PC-3 (cell line): ENCODE measurements at places on chromosomes 6 and 20. TPM values are rescaled to one million over a fixed set of nuclear protein-coding genes. Genes with fewer than 3 reads are reported as not detected.

The SLC22A16 gene
- not detected in 2 replicates for total RNA-seq

The ADTRP gene
- 2.0 TPM in 1 of 2 replicates, not detected in the other for total RNA-seq

The OR2J3 gene
- 0.29 TPM in 1 of 2 replicates, not detected in the other for total RNA-seq

The PLCB1 gene
- 4.4 TPM in 2 replicates for total RNA-seq

The TRAPPC3L gene
- total RNA-seq = not detected in 2 replicates

DNA sequence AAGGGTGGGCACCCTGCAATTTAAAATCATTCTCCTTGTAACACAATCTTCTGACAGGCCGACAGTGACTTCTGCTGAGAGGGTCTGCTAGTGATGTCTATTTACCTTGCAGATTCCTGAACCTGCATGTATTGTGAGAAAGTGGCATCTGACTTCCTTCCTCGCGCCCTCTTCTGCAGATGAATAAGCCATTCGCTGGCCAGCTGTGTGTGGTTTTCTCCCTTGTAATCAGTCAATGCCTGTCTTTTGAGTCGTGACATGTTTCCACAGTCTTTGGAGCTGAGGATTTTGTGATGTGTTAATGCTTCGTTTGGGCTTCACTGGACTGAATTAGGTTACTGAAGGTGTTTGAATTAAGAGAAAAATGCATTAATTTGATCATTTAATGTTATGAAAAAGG lies 125.3 kb downstream of the GRM1 start:
- no peak overlapping the region for H3K27ac ChIP-seq
- no peaks in the 10 kb centered on the region for H3K4me1 ChIP-seq
- H3K27me3 ChIP-seq = peaks cover 7% of the 10 kb centered on the region; the same call in 1 of the 2 replicates
- DNase-seq = no peak

DNA sequence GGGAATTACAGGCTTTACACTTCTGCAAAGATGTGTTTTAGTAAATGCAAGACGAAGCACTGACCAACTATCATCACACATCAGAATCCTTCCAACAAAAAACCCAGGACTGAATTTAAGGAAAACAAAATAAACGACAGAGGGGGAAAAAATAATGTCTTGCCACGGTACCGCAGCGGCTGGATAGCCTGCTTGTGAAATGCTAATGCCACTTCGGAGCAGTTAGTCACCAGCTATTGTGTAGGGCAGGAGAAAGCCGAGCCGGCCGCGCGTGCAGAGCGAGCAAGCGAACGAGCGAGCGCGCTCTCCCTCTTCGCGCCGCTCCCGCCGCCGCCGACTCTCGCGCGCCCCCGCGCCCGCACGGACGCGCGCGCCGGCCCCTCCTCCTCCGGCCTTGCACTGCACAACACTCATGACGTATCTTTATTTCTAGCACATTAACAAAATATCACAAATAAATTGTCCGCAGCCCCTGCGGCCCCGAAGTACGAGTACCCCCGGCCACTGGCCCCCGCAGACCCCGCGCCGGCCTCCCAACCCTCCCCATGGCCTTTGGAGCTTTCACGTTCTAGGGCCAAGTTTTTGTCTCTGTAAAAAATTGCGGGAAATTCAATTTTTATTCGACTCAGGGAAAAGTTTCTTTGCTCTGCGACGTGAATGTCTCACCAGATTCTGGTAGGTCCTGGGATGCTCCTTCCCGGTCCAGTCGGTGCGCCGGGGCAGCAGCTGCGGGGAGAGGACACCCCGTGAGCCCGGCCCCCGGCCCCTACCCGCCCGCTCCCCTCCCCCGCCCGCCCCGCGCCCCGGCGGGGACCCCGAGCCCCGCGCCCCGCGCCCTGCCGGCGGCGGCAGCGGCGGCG lies 1.0 kb downstream of the PHIP start:
- DNase-seq = peak; percentile 87
- H3K27me3 ChIP-seq = no peaks in the 10 kb centered on the region
- peak overlapping the region; percentile 43 for H3K27ac ChIP-seq
- H3K36me3 ChIP-seq = no peaks in the 10 kb centered on the region; the same call in 1 of the 2 replicates

- no peak for DNase-seq
- no peak overlapping the region for H3K4me3 ChIP-seq
- no peaks in the 10 kb centered on the region for H3K27me3 ChIP-seq
- no peak overlapping the region for H3K27ac ChIP-seq
- peaks cover 6% of the 10 kb centered on the region for H3K36me3 ChIP-seq
- no peaks in the 10 kb centered on the region for H3K4me1 ChIP-seq
Measured at GRCh38 chr20:35595901-35596300, 19.7 kb upstream of the SPAG4 start.

DNA sequence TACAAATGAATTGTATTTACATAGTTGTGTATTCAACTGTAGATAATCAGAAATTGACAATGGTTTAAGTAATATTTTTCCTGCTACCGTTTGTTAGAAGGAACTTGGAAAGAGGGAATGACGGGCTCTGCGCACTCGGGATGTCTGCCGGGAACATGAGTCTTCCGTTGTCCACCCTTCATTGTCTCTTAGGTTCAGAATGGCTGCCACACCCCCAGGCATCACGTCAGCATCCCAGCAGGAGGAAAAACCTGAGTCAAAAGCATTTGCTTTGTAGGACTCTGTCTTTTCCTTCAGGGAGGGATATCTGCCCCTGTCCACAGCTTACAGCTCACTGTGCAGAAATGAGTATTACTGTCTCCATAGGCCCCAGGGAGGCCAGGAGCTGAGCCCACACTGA lies 331.2 kb downstream of the THBS2 start:
- H3K27me3 ChIP-seq = peaks cover 61% of the 10 kb centered on the region
- H3K4me1 ChIP-seq = no peaks in the 10 kb centered on the region
- DNase-seq = no peak
- no peak overlapping the region for H3K27ac ChIP-seq

GRCh38 chr6:163627274-163628062 lies 212.9 kb downstream of the QKI start:
- H3K4me3 ChIP-seq = no peak overlapping the region
- no peaks in the 10 kb centered on the region for H3K4me1 ChIP-seq
- H3K27ac ChIP-seq = no peak overlapping the region
- H3K27me3 ChIP-seq = no peaks in the 10 kb centered on the region
- no peak for DNase-seq

- H3K36me3 ChIP-seq = no peaks in the 10 kb centered on the region
- H3K27me3 ChIP-seq = no peaks in the 10 kb centered on the region
- H3K4me1 ChIP-seq = peaks cover 8% of the 10 kb centered on the region; the same call in 1 of the 2 replicates
- H3K27ac ChIP-seq = no peak overlapping the region
- peak; percentile 27 for DNase-seq
Measured at GRCh38 chr6:97292671-97293070, 9.7 kb upstream of the MMS22L start.
